ENCODE measurements at places on chromosomes 5 and 9. TPM values are rescaled to one million over a fixed set of nuclear protein-coding genes. Genes with fewer than 3 reads are reported as not detected.

SHOC1 gene
- total RNA-seq: 13.6 TPM

NUTM2F gene
- 0.40 TPM for total RNA-seq

SAPCD2 gene
- 7.2 TPM for total RNA-seq

SLCO6A1 gene
- total RNA-seq: 1.7 TPM

KIF20A gene
- 8.0 TPM for total RNA-seq

ACTBL2 gene
- total RNA-seq: not detected

FCN2 gene
- total RNA-seq: 2.4 TPM

PSD2 gene
- total RNA-seq: 0.74 TPM

SLC4A9 gene
- not detected for total RNA-seq

SPOUT1 gene
- total RNA-seq: 47.5 TPM

HMMR gene
- 1.8 TPM for total RNA-seq

DNA sequence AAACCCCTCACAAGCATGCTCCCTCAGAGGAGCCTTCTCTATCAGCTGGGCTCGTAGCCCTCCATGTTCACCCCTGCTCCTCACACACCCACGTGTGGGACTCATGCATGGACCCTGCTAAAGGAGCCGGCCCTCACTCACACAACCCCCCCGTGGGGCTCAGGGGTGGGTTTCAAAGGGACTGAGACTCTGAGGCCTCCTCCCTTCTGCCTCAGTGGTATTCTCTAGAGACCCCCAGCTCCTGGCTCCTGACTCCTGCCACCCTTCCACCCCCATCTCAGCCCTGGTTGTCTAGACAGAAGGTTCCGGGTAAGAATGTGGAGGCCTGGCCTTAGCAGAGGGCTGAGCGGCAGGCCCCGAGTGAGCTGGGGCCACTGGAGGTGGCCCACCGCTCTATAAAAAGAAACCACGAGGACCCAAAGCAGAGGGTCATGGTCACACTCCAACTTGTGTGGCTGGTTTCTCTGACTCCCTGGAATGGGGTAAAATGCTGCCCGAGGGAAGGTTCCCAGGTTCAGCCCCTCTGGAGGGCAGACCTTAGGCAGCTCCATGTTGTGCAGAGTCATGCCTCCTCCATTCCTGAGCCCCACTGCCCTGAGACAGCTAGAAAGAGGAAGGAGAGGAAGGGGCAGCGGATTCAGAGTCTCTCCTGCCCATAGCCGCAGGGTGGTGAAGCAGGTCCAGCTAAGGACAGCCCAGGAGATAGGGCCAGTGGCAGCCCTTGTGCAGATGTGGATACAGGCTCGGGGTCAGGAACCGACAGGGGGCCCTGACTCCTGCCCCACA lies 10.8 kb downstream of the SEPTIN8 start:
- no peak for DNase-seq

- no peak for DNase-seq
Observed at GRCh38 chr5:154141745-154142221, 48.8 kb upstream of the GALNT10 start.

DNA sequence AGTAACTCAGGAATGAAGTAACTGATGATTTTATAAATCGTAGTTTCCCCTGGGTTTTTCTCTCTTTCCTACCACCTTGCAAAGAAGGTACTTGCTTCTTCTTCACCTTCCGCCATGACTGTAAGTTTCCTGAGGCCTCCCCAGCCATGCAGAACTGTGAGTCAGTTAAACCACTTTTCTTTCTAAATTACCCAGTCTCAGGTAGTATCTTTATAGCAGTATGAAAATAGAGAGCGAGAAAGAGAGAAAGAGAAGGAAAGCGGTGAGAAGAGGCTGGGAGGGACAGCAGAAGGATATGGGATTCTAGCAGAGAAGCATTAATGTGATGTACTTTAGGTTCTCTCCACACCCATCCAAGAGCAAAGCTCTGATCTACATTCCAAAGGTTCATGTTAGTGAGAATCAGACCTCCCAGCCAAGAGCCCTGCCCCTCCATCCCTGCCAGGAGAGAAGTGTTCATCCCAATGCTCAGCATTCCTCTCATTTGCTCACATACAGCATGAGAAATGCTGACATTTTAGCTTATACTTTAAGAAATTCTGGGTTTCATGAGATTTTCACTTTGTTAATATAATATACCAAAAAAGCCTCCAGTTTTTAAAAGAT lies 185.0 kb upstream of the PTGER4 start:
- no peak for DNase-seq

GRCh38 chr5:156694598-156694997 lies 155.5 kb upstream of the PPP1R2B start:
- DNase-seq: no peak

GRCh38 chr5:74679966-74680365 lies 5.1 kb upstream of the HEXB start:
- DNase-seq: no peak

DNA sequence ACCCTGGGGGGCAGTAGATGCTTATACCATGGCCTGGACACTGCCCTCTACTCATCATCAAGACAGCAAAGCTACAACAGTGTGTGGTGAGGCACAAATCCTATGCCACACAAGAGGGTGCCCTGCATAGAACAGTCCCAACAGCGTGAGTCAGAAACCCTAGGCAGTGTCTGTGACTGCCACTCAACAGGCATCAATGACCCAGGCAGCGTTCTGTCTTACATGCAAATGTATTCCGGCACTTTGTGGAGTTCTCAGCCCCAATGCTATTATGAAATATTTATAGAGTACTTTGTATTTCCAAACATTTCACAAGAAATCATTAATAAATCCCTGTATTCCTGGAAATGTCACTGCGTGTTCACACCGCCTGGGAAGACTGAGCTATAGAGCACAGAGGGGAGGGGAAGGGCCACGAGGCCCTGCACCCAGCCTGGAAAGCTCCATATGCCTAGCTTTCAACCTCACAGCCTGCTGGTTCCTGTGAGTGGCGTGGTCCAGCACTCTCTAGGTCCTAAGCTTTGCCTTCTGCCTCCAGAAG lies 77.7 kb downstream of the NIPSNAP3B start:
- no peak for DNase-seq

DNA sequence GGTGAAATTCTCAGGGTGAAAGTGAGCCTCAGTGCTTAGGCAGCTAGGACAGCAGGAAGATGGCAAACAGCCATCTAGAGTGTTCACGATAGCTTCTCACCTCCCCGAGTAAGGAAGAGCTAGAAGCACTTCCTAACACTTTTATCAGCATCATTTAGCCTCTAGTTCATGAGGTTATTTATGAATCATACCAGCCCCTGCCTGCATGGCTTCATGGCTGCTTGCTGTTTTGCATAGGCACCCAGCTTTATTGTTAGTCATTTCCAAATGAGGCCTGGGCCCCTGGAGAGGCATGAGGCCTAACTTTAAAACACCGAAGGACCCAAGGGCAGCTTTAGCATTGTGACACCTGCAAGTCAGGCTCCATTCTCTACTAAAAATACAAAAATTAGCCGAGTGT lies 134.9 kb upstream of the PANK3 start:
- DNase-seq: no peak

DNA sequence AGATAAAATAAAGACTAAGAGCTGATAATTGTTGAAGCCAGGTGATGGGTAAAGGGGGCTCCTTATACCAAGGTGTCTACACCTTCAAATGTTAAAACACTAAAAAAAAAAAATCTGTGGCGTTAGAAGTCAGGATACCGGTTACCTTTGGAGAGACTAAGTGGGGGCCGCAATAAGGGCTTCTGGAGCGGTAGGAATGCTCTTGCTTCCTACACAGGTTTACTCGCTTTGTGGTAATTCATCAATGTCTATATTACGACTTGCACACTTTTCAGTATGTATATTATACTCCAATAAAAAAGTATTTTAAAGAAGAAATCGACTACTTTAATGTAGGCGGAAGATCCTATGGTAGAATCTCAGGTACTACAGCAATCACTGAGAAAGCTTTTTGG lies 12.5 kb downstream of the MRPS27 start:
- DNase-seq: no peak

GRCh38 chr9:34518896-34519295 lies 3.9 kb downstream of the ENHO start:
- DNase-seq: no peak

DNA sequence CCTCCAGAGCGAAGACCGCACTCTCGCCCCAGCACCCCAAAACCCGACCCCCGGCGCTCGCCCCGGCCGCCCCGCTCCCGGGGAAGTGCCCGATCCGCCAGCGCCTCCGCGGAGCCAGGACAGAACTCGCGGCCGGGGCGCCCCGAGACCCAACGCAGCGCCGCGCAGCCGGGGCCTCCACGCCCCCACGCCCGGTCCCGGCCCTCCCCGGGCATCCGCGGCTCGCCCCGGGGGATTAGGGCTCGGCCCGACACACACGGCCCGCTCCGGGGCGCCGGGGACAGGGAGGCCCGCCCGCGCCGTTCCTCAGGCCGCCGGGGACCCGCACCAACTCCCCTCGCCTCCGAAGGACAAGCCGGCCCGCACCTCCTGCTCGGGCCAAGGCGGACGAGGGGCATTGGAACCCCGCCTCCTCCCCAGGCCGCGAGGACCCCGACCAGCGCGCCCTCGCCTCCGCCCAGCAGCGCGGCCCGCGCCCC lies 544 bp downstream of the FNBP1 start:
- DNase-seq: no peak

- DNase-seq: no peak
Observed at GRCh38 chr9:86069206-86069869, 30.0 kb downstream of the GOLM1 start.

GRCh38 chr5:54837981-54838380 lies 147.4 kb downstream of the ESM1 start:
- no peak for DNase-seq

- DNase-seq: peak; percentile 57
Observed at GRCh38 chr5:170571875-170572852, 68.3 kb downstream of the KCNIP1 start.

DNA sequence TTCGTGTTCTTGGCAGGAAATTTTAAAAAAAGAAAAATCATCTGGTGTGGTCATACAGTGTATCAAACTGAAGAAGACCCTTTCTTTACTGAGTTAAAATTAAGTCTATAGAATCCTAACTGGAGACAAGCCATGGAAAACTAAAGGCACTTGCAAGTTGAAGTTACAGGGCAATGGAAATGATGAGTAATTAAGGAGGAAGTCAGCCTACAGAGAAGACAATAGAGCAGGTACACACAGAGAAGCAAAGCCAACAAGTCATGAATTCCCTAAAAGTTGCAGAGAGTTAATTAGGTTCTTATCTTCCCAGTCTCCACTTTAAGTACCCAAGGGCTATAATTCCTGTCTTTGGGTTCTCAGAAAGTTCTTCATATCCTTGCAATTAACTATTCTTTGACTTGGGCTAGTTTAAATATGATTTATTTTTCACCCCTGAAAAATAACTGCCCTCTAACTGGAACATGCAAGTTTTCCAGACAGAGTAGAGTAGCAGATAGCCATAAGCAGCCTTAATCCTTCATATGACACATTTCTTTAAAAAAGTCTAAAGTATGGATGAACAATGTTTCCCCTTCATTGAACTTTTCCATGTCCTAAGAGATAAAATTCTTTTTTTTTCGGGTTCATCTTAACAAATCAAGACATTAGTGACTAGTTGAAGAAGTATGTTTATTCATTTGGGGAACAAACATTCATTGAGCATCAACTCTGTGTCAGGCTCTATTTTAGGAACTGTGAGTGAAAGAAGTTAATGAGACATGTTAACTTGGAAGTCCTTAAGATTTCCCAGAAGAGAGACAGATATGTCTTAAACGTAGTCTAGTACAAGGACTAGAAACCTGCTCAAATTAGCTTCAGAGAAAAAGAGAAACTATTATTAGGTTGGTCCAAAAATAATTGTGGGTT lies 5.2 kb upstream of the ITGA2 start:
- no peak for DNase-seq

All from prostate gland (tissue), 2 donors.